CMK (cell line): ENCODE measurements at places on chromosomes 7 and 10.

- no peak for DNase-seq
Observed at GRCh38 chr10:124999433-125000365, 57.8 kb downstream of the ZRANB1 start.

DNA sequence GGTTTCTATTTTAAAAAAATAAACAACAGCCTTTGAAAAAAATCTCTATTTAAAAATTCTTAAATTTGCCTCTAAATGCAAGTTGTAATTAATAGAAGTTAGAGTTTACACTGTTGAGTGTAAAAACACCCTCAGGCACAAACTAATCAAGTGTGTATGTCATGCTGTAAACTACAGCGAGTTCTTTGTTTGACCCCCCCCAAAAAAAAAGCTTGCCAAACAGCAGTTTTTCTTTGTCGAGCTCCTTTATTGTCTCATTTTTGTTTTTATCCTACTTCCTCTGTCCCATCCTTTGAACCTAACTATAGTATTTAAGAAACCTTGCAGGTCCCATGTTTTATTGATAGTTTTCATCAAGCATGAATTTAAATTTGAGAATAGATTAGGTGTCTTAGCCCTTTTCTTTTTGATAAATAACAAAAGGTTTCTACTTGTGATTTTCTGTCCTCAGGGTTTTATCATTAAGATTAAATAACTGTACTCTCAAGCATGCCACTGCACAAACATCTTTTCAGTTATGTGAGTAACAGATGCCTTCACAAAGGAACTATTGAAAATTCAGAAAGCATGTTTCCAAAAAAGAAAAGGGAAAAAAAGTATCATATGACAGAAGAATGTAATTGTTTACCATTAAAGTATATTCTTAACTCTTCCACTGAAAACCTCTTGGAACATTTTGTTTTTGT, 176.0 kb downstream of the ARID5B start:
- DNase-seq, result no peak

GRCh38 chr10:114520453-114520852, 116.2 kb upstream of the AFAP1L2 start:
- no peak for DNase-seq

GRCh38 chr7:74449809-74450397, 3.8 kb upstream of the GTF2IRD1 start:
- peak; percentile 59 for DNase-seq
